ENCODE measurements at places on chromosomes 5 and 9.

DNA sequence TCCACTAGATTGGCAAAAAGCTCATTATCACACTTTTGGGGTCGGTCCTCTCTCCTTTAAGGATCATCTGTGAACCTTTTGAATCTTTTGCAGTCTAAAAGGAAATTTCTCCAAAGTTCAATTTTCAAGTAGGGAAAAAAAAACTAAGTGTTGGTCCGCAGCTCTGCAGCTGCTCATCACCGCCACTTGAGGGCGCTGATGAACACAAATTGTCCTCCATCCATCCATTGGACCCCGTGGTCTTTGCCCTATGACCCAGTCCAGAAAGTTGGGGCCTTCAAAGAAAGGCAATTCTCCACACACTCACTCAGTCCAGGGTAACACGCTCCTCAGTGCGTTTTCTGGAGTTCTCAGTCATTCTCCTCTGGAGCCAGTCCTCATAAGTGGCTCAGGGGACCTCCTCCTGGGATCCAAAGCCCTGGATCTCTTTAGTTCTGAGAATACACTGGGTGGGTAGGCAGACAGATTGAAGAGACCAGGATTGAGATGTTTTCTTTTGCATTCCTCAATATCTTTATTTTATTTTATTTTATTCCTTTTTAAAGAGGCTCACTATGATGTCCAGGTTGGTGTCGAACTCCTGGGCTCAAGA, 63.6 kb upstream of the SLC28A3 start:
- DNase-seq: no peak

GRCh38 chr5:78065663-78066062, 228.8 kb downstream of the AP3B1 start:
- no peak for DNase-seq

DNA sequence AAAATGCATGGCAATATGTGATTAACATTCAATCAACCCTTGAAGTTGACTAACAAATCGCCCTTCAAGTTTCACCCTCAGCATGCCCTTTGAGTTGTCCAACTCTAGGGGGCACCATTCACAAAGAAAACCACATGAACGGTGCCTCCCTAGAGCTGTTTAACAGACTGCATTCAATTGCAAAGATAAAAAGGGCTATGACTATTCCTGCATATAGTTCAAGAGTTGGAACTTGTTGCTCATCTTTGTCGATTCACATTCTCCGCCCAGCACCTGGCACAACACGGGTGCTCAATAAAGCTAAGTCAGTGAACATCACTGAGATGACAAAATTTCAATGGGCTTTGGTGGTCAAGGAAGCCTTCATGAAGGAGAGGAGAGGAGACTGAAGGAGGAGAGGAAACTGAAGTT, 69.6 kb upstream of the SLC30A5 start:
- DNase-seq: no peak

DNA sequence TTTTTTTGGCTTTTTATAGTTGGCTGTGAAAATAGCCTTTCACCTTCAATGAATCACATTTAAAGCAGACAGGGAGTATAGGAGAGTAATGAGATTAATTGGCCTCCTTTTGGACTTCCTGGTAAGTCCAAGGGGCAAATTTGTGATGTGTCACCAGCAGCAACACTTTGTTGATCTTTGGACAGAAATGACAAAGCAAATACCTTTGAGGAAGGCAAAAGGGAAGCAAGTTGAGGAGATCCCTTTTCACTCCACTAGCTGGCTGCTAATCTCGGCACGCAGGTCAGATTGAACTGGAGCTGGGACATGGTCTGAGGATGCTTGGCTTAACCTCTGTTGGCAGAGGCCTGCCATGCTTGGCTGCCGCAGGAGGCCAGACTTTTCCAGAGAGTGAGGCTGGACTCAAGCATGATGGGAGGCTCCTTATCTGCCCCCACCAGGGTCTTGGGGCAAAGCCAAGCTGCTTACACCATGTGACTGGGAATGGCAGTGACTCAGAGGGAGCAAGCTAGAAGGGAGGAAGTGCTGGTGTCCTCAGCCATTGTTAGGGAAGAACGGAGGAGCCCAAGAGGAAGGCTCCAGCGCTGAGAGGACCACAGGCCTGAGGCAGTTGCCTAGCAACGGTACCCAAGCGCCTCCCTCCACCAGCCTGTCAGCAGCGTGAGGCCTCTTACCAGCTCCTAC, 174.5 kb upstream of the MAP1B start:
- DNase-seq: no peak

DNA sequence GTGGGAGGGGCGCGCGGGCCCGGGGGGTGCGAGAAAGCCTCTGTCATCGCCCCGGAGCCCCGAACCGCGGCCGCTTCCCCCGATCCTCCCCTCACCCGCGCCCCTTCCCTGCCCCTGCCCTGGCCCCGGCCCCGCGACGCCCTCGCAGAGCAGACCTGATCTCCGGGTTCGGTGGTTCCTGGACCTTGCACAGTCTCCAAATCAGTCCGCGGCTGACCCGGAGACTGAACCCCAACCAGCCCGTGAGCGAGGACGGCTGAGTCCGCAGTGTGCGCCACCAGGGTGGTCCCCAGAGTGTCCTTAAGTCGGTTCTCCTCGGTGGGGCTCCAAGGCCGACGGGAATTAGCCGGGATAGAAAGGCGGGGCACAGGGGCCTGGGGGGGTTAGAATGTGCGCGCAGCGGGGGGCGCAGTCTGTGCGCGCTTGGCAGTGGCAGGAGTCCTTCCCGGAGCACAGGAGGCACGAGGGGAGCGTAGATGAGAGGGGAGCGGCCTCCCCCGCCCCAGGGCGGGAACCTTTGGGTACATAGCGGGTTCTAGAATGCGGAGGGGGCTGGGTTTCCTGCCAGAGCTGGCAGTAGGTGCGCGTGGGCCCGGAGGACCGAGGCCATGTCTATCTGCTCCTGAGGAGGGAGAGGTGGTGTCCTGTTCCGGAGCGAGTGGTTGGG, 779 bp downstream of the PKN3 start:
- DNase-seq: no peak

GRCh38 chr5:17240487-17240886, 23.1 kb downstream of the BASP1 start:
- no peak for DNase-seq

DNA sequence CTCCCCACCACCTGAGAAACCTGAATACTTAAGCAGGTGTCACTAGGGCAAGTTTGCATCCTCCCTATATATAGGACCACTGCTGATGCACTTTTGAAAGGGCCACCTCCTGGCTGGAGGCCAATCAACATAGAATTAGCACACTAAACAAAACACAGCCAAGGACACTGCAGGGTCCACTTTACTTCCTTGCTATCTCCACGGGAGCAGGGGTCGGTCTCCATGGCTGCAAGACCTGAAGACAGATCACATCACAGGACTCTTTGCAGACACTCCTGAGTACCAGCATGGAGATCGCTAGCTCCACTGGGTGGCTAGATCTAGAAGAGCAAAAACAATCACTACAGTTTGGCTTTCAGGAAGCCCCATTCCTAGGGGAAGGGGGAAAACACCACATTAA, 72.3 kb downstream of the C9orf153 start:
- DNase-seq: no peak

DNA sequence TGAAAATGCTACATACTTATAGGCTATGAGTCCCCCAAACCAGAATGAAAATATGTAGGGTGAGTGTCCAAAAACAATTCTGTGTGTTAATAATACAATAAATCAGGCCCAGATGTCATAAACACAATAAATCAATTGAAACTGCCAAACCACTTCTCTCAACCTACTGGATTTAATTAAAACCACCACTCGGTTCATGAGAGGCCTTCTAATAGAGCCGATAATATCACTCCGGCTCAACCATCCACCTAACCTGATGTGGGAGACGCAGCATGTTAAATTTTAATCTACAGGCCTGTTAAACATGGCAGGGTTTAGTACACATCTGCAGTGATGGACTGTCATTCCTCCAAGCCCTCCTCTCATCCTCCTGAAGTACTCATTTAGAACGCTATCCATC, 734.5 kb upstream of the ZNF608 start:
- DNase-seq: no peak

All from activated CD8-positive, alpha-beta memory T cell treated with anti-CD3 and anti-CD28 coated beads for 4 hours (primary cell).